Temporal lobe (tissue), 4 donors: ENCODE measurements at places on chromosomes 2 and 18. TPM values are rescaled to one million over a fixed set of nuclear protein-coding genes. Genes with fewer than 3 reads are reported as not detected.

Gene SLC5A7
- 2.5 TPM for total RNA-seq

Gene MOB4
- total RNA-seq, result 56.3 TPM

Gene NFATC1
- 0.49 TPM for total RNA-seq

Gene ICOS
- total RNA-seq, result under 0.01 TPM

Gene SOX11
- 312 TPM for total RNA-seq

Gene PTPRN
- 32.7 TPM for total RNA-seq

Gene CTNNA2
- total RNA-seq, result 122 TPM

Gene SATB2
- 310 TPM for total RNA-seq

Gene OTOF
- total RNA-seq, result 0.25 TPM

Gene TRIM54
- total RNA-seq, result not detected

Gene RGPD3
- total RNA-seq, result 0.98 TPM

Gene DNAJC5G
- total RNA-seq, result not detected

Gene MOGAT1
- not detected for total RNA-seq
